ENCODE measurements at places on chromosomes 11 and 22.

- no peak for DNase-seq
Measured at GRCh38 chr11:27907091-27907490, 200.9 kb downstream of the KIF18A start.

- no peak for DNase-seq
Measured at GRCh38 chr11:12871241-12871640, 137.9 kb upstream of the RASSF10 start.

DNA sequence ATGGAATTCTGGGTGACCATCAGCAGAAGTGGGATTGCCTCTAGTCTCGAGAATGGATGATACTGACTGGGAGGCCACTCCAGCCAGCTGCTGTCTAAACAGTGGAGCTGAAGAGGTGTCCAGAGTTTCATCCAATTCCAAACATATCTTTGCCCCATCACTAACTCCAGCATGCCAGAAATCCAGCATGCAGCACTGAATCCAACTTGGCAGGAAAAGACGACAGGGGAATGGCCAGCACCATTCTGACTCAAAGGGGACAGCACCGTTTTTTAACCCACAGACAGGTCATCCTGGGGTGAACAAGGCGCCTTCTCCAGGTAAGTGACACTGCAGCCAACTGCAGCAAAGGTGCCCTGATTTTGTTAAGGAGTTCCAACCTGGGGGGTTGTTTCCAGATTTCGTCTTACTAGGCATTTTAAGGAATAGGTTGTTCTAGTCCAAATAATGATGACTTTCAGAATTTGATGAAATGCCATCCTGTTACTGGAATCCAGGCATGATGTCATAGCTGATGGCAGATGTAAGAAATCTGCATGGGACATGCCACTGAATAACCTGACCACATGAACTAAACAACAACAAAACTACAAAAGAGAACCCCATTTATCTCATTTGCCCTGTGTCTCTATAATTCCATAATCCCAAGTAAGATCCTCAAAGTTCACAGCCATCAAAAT, 32.3 kb downstream of the FEZ1 start:
- no peak for DNase-seq

GRCh38 chr22:38148245-38148644, 33.4 kb downstream of the PLA2G6 start:
- peak; percentile 36 for DNase-seq

DNA sequence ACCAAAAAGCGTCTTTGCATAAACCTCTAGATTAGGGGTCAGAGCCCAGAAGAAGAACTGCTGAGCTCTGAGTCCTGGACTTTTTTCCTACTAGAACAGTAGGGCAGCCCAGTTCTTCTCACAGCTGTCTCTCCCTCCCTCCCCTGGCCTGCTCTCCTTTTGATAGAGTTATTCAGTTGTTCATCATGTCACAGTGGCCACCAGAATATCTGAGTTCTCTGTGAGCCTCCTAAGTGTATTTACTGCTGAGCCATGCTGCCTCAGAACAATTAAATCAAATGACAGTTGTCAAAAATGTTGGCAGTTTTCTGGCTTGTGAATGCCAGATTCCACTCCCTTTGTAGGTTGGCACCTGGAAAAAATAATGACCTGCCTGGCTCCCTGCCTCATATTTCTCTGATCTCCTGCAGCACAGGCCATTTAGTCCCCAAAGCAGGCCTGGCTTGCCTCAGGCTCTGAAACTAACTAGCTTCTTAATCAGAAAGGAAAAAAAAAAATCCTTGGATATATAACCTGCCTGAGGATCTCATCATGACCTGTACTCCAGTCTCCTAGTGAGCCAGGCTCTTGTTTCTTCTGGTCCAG, 377.4 kb upstream of the LARGE1 start:
- DNase-seq, result no peak

DNA sequence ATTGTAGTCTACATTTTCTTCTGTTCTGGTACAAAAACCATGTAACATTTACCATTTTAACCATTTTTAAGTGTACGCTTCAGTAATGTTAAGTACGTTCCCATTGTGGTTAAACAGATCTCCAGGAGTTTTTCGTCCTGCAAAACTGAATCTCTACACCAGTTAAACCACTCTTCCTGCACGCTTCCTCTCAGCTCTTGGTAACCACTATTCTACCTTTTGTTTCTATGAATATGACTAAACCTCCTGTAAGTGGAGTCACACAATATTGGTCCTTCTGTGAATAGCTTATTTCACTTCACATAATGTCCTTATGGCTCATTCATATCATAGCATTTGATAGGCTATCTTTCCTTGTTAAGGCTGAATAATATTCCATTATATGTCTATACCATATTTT, 7.1 kb upstream of the EXT2 start:
- DNase-seq, result no peak

DNA sequence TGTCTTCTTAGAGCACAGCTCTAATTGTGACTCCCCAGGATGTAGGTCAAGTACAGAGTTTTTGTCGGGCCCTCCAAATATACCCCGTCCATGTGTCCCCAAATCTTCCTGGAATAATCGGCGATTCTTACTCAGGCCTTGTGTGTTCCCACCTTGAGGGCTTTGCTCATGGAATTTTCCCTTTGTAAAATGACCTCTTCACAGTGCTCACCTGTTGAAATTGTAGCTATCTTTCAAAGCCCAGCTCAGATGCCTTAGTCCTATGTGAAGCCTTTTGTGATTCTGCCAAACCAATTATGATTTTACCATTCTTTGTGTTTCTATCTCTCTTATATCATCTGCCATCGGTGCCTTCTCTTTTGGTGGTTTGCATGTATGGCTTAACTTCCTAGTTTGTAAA, 30.1 kb upstream of the RAG2 start:
- DNase-seq, result no peak

GRCh38 chr11:112651386-112651785, 309.8 kb upstream of the NCAM1 start:
- no peak for DNase-seq

GRCh38 chr11:20367313-20367948, 3.9 kb downstream of the HTATIP2 start:
- DNase-seq, result no peak

DNA sequence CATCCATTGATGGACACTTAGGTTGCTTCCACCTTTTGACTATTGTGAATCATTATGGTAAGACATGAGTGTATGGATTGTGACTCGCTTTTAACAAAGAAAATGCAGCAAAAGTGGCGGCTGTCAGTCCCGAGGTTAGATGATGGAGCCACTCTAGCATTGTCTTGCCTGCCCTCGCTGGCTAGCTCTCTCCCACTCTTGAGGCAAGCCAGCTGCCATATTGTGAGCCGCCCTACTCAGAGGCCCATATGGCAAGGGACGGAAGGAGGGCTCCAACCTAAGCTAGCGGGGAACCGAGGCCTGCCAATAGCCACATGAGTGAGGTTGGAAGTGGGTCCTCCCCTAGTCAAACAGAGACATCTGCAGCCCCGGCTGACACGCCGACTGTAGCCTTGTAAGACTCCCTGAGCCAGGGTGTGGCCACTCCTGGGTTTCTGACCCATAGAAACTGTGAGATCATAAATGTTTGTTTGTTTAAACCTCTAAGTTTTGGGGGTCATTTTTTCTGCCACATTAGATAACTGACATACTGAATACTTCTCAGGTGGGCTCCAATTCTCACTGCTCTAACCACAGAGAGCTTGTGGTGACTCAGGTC, 160.2 kb downstream of the LDLRAD3 start:
- DNase-seq, result no peak

DNA sequence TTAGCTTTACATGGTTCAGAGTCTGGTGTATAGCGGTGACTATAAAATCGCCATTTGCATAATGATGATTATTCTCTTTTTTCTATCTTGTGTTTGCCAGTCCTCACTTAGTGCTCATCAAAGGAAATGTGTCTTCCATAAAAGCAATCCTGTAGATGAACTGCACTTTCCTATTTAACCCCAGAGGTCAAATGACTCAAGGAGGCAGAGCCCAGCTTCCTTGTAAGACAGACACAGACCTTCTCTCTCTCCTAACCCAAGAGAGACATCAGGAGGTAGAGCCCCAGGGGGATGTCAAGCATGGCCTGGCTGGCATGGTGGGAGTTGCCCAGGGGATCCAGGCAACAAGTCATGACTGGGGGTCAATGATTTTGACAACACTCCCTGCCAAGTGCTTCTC, 46.9 kb upstream of the CRTAM start:
- DNase-seq, result no peak

GRCh38 chr11:25838918-25839625, 492.9 kb upstream of the ANO3 start:
- no peak for DNase-seq

GRCh38 chr11:74212533-74212932, 41.4 kb downstream of the PPME1 start:
- DNase-seq, result no peak

Data from right lobe of liver (tissue), 6 donors.